Inflammatory macrophage treated with lipopolysaccharide for 1 hour (primary cell): ENCODE measurements at places on chromosomes 5 and 9.

GRCh38 chr5:501831-502184, 22.4 kb downstream of the SLC9A3 start:
- DNase-seq, result no peak

DNA sequence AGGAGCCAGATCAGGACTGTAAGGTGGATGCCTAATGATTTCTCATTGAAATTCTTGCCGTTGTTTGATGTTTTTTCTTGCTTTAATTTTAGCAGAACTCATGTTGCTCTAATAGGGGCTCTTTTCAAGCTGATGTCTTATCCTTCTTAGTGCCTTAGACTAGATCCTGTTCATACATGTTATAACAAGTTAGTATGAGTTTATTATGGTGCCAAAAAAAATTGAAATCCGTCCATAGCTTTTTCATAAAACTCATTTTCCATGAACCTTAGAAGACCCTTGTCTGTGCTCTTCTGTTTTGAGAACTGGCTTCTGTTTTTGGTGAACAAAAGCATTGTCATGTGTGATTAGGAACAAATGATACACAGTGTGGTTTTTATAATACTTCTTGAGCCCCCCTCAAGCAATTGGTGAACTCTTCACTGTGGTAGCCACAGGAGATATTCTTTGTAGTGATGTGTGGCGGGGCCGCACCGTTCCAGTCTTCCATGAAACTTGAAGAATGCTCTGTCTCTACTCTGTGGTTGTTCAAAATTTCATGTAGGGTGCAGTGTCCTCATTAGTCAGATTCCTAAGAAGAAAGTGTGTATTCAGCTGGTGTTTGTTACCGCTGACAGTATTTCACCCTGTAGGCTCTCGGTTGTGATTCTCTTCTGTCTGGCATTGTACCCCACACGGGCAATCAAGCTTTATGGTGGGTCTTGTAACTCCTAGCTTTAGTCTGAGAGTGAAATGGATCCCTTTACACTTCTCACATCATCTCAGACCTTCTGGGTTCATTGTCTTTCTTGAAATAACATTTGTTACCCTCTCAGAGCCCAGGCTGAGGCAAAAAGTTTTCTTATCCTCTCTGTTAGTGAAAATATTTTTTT, 10.7 kb downstream of the OTULIN start:
- DNase-seq, result no peak

- DNase-seq, result no peak
Observed at GRCh38 chr9:136688274-136689107, 1.2 kb upstream of the AGPAT2 start.

DNA sequence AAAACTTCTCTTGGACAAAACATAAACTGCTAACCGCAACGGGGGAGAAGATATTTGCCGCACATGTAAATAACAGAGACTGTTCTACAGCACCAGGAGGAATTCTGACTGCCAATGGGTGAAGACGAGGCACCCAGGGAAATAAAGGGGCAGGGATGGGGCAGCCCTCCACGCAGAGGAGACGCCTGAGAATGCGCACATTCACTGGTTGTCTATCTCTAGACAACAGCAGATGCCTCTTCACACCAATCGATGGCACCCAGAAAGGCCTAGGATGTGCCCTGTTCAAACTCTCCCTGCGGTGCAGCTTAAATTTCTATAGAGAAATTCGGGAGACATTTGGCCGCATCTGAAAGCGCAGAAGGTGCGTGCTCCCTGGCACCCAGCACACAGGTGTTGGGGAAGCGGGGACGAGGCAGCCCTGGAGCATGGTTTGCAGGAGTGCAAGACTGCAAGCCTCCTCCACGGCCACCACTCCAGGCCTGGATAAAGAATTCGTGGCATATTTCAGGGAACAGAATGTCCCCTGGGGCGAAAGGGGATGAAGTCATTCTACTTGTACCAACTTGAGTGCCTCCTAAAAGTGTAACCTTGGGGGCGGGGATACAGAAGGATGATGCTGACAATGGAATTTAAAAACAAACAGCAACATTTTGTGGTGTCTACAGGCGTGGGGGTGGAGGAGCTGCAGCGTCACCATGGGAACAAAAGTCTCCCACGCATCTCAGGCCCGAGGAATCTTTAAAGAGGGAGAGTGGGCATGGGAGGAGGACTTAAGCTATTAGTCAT, 6.3 kb upstream of the IRX2 start:
- DNase-seq, result peak; percentile 12
